Stimulated activated CD4-positive, alpha-beta T cell treated with anti-CD3 and anti-CD28 coated beads, Interleukin-1b, Interleukin-23, amount 100 ng/mL, for 1 hour (primary cell): ENCODE measurements at places on chromosomes 11 and 22.

DNA sequence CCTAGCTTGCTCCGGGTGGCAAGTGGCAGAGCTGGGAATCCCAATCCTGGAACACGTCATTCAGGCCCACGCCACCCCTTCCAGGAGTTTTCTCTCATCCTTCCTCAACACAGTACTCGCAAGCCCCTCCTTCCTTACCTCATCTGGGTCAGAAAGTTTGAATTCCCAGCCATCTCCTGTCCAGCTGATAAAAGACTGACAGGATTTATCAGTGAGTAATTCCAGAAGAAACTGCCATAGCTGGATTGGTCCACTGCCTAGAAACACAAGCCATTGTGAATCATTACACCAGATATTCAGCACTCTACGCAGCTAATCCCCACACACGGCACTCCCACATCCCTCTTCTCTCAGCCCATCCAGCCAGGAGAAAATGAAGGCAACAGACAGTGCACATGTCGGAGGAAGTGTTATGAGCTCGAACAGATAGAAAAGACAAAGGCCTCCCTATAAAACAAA is 124.0 kb downstream of the ETS1 start:
- no peak for DNase-seq

GRCh38 chr11:43751726-43752125 is 71.2 kb downstream of the HSD17B12 start:
- no peak for DNase-seq

DNA sequence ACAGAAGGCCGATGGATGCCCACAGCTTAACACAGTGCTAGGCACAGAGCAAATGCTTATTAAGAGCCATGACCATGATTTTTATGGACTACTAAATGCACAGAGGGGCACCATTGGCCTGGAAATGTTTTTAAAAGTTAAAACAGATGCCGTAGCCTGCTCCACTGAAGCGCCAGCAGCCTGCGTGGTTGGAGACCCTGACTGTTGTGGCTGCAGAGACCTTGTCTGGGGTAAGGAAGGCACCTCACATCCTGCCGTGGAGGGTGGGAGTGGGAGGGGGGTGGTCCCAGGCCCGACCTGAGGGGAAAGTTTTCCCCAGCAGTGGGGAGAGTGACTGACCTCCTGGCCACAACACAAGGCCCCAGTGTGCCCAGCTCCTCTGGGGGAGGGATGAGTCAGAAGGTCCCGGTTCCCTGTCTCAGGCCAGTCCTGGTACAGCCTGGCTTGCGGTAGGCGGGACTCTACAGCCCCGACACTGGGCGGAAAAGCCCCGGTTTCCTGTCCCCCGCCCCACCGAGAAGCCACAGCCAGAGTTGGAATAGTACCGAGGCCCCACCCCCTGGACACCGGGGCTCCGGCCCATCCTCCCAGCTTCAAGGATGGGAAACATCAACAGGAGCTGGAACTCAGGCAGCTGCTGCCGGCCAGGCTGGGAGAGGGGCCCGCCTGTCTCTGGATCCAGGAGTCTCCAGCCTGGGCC is 7.0 kb downstream of the CHST1 start:
- no peak for DNase-seq

DNA sequence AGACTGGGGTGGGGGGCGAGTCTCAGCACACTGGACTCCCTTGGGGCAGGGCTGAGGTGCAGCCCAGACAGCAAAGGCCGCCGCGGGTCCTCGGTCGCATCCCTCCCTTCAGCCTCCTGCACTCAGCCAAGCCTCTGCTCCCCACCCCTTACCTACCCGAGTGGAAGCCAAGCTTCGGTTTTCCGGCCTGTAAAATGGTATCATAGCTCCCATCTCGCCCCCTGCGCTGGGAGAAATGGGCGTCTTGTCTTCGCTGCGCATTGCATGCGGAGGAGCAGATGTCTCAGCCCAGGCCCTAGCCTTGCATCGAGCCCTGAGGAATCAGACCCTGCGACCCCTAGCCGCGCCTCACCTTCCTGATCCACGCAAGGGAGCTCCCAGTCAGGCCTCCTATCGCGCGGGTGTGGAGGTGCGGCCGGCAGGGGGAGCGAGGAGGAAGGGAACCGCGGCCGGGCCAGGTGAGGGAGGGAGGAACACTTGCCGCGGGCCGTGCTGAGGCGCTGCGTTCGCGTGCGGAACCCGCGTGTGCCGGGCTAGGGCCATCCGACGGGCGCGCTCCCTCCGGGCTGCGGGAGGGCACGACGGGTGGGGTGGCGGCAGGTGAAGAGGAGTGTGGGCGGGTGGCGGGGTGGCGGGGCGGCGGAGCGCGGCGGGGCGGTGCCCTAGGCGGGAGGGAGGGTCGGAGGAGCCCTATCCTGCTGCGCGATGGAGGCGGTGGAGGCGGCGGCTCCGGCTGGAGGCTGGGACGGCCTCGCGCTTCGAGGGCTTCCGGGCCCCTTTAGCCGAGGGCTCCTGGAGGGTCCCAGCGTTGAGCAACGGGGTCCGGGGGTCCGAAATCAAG is 4.1 kb upstream of the TBX1 start:
- DNase-seq = peak; percentile 44

DNA sequence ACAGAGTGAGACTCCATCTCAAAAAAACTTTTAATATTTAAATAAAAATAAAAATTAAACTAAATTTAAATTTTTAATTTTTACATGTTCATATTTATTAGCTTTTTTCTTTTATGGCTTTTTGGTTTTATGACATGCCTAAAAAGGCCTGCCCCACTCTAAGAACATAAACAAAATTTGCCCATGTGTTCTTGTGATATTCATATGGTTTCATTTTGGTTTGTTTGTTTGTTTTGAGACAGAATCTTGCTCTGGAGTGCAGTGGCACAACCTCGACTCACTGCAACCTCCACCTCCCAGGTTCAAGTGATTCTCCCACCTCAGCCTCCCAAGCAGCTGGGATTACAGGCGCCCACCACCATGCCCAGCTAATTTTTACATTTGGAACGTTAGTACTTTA is 27.7 kb downstream of the SUSD2 start:
- DNase-seq = no peak

- no peak for DNase-seq
Observed at GRCh38 chr22:19056951-19057401, 65.2 kb downstream of the DGCR2 start.

GRCh38 chr11:122333467-122333866 is 217.5 kb upstream of the BLID start:
- no peak for DNase-seq

DNA sequence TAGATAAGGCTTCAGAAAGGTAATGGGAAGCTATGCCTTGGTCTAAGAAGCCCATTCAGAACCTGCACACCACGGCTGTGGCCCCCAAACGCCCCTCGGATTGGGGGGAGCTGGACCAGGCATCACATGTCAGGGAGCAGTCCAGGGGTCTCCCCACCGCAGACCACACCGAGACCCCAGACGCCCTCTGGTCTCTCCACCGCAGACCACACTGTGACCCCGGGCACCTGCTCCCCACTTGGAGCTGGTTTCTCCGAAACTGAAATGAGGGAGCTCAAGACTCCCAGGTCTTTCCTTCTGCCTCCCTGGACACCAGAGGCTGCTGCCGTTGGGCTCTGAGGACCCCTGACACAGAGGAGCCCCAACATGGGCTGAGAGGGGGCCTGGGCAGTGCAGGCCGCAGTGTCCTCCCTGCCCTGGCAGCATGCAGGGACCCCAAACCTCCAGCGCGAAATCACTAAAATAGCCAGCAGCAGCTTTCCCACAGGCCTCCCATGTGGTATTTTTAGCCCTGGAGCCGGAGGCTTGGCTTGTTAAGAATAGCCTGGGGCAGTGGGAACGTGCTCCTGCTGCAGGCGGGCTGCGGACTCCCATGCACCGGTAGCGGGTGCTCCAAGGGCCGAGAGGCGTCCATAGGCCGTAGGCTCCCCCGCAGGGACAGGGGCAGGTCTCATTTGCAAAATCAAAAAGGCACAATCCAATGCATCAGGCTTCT is 7.7 kb downstream of the LINC01488 start:
- DNase-seq = no peak
